ENCODE measurements at places on chromosomes 2 and 18.

DNA sequence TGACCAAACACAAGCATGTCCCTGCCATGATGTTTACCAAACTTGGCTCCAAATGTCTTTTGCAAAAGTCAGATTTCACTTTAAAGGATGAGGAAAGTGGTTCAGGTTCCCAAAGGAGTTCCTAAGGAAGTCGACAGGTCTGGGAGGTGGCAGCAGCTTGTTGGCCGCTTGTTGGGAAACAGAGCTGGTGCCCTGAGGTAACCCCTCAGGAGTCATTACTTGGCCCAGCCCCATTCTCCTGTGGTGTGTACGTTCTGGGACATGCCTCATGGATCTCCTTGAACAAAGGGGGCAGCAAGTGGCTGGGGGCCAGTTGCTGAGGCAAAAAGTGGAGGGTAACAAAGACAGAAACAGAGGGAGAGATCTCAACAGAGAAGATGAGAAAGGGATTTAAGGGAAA, 10.9 kb downstream of the TMBIM1 start:
- no peak for DNase-seq

DNA sequence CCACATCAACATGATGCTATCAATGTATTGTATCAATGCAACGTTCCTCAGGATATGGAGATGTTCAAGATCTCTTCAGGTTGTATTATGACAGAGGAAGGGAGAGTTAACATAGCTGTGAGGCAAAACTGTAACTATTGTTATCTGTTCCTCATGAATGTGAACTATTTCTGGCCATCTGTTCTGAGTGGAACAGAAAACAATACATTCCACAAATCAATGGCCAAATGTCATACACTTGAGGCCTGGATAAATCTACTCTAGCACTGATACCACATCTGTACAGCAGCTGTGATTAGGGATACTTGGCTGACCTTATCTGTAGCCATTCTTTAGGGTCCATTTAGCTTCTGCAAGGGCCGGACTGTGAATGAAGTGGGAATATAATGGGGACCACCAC, 447.9 kb downstream of the IRS1 start:
- DNase-seq = no peak

DNA sequence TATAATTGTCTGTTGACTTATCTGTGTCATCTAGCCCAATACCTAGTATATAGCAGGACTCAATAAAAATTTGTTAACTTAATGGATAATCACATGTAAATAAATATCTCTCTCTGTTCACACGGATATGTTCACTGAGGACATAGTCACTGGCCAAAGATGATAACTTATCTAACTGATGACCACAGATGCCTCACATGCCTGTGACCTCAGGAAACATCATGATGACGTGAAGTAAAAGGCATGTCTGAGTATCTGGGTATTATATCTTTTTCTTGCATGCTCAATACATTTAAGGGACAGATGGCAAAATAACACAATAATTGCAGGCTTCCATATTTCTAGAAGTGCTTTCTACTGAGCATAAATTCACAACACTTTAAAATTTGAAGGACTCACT, 41.4 kb upstream of the PARD3B start:
- no peak for DNase-seq

- no peak for DNase-seq
Observed at GRCh38 chr2:155266583-155266982, 568.1 kb downstream of the KCNJ3 start.

DNA sequence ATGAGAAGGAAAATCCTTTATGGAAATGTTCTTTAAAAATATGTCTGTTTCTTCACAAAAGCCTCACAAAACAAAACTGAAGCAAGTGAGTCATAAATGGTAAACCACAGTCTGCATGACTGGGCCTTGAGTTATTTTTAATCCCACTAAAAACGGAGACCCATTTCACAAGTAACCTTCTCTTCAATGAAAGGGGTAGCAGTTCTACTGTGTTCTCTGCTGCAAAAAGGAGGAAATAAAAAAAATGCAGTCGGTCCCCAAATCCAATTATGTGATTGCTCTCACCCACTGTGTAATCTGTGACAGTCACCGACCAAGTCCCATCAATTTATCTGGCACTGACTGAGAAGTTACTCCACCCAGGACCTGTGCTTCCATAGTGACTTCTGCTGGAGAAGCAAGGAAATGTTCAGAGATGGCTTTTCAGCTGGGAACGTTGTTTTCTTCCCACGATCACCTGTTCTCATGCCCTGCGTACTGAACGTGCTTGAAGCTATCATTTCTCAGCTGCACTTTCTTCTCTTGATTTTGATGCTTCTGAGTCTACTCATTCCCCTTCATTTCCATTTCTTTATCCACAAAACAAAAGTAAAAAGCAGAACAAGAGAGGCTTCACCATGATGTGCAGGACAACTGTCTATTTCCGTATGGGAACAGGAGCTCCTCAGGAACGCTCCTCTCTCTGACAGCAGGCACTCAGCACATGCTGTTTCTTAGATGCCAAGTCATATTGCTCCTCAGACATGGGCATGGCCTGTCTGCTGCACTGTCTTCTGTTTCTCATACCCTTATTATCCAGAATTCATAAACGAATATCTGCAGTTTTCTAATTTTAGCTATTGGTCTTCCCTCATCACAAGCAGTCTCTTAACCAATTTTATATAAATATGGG, 80.0 kb upstream of the TMEM200C start:
- DNase-seq = peak; percentile 18

DNA sequence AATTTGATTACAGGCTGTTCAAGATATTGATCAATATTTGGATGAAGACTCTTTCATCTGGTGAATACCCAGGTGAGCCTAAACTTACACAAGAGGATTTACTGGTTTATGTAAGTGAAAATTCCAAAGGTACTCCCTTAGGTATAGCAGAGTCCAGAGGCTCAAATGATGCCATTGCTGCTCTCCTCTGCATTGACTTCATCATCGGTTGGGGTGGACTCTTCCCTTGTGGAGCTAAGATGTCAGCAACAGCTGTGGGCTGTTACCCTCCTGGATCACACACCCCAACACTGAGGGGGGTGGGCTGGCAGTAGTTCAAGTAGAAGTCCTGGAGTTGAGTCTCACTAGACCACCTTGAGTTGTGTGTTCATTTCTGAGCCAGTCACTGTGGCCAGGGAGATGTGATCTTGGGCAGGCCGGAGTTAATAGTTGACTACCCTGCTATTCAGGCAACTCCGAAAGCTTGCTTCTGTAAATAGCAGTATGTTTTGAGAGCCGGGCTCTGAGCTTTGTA, 236.9 kb downstream of the PTPRM start:
- DNase-seq = no peak
